WERI-Rb-1 (cell line): ENCODE measurements at places on chromosomes 3 and 15.

DNA sequence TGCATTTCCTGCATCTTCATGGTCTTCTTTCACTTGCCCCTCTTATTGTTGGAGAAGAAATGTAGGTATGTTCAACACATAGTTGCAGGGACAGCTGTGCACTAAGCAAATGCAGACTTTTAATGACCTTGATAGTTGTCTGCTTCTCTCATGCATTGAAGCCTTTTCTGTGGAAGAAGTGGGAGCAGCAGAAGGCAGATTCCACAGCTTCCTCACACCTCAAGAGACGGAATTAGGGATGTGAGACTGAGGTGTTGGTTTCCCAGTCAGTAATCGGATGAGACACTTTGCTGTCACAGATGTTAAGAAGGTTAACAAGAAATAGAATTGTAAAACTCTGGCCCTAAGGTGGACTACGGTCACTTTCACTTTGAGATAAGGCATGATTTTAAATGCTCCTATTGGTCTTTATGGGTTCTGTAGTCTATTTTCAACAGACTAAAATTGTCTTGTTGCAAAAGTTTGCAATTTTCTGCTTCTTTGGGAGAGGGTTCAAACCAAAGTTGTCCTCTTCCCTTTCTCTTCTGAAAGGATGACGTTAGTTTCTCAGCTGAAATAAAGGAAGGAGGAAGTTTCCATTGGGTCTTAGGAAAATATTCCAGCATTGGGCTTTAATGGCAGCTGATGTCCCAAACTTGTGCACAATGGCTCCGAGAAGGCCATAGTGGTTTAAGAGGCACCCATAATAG is 117.4 kb downstream of the LPP start:
- no peak for DNase-seq

GRCh38 chr3:126931806-126932187 is 51.1 kb upstream of the PLXNA1 start:
- DNase-seq = no peak

DNA sequence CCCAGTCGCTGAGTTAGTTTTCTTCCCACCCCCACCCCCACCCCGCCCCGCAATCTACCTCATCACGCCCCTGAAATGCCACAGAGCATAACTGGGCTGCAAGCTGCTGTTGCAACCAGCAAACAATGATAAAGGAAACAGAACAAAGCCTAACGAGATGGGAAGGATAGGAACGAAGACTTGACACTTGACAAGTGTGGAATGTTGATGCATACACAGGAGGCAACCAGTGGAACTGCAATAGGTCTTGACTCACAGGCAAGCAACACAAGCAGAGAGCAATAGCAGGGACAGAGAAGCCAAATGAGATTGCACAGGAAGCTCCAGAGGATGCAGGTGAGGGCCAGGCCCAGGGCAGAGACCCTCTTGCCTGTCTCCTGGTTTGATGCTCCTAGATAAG is 225.9 kb downstream of the IGSF11 start:
- DNase-seq = no peak

GRCh38 chr3:116947809-116948208 is 238.2 kb downstream of the TUSC7 start:
- DNase-seq = no peak

DNA sequence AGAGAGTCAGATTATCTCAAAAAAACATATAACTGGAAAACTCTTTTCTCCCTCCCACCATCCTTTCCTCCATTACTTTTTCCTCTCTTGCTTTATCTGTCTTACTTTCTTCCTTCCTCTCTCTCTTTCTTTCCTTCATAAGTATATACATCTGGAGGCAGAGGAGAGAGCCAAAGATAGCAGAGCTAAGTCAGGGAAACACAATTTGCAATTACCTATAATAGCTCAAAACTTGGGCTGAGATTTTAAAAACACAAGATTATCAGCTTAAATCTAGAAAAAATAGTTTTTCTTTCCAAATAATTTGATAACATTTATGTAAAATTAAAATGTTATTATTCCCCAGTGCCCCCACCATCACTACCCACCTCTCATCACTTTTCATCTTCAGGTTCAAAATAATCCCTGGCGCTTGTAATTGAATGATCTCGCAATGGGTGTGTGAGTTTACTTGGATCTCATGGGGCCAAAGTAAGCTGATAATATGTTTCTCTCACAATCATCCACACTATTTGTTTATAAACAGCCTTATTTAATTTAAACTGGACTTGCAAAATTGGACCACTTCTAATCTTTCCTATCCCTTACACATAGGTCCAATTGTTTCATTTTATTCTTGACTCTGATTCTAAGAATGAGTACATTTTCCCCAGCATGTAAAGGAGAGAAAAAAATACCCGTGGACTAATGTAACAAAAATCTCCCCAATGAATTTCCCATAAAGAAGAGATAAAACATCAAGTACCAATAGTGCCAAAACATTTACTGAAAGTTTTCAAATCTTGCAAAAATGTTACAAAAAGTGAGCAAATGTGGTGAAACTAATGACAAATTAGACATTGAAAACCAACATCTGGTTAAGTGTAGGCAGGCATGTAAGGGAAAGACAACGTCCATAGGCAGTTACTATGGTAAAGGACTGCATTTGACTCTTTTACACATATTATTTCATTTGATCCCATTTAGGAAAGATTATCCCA is 236.9 kb downstream of the DTWD1 start:
- DNase-seq = no peak

DNA sequence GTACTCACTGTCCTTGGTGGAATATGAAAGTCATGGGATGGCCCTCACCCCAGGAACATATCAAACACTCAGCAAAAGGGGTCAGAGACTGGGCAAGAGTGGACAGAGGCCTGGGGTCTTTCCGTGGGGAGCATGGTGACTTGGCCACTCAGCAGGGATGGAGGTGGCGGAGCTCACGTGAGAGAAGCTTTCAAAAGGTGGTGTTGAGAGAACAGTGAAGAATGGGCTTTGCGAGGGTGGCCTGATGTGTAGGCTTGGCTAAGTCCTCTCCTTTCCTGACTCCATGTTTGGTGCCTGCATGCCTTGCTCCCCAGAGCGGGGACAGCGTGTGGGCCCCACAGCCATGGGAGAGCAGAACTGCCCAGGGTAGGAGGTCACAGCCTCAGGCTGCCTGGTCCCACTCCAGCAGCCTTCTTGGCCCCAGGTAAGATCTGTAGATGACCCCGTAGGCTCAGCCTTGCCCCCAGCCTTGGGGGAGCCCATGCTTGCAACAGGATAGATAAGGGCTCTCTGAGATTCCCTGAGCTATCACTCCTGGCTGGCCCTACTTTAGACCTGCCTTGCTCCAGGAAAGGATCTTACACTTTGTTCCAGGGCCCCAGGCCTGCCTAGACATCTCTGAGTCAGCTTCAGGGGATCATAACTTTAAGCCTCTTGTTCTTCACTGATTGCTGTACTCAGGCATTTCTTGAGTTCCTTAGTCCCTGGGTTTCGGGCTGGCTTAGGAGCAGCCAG is 17.0 kb downstream of the RPLP1 start:
- no peak for DNase-seq

DNA sequence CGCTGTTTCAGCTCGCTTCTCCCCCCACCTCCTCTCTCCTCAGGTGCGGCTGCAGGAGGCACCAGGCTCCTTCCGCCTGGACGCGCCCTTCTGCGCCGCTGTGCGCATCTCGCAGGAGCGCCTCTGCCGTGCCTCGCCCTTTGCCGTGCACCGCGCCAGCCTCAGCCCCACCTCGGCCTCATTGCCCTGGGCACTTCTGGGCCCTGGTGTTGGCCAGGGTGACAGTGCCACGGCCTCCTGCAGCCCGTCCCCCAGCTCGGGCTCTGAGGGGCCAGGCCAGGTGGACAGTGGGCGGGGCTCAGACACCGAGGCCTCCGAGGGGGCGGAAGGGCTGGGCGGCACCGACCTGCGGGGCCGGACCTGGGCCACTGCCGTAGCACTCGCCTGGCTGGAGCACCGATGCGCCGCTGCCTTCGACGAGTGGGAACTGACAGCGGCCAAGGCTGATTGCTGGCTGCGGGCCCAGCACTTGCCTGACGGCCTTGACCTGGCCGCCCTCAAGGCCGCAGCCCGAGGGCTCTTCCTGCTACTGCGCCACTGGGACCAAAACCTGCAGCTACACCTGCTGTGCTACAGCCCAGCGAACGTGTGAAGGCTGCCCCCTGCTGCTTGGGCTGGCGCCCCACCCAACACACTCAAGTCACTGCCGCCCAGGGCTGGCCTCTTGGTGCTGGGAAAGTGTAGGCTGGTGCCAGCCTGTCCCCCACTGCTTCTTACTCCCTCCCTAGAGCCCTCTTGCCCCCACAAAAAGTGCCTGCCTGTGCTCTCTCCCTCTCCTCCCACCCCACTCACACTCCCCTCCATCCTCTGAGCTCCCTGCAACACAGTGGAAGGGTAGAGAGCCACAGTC is 7.1 kb downstream of the ALG3 start:
- peak; percentile 73 for DNase-seq

DNA sequence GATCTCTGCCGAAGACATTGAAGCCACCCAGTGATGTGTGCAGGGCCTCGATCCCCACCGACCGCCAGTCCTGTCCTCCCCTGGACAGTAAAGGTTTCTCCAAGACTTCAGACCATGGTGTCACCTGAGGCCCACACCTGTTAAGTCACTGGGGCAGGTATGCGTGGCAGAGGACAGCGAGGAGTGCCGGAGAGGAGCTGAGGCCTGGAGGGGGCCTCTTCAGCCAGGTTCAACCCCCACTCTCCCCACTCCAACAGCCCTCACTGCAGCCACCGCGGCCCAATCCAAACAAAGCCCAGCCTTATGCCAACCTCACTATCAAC is 2.4 kb downstream of the GOLGA8B start:
- no peak for DNase-seq

DNA sequence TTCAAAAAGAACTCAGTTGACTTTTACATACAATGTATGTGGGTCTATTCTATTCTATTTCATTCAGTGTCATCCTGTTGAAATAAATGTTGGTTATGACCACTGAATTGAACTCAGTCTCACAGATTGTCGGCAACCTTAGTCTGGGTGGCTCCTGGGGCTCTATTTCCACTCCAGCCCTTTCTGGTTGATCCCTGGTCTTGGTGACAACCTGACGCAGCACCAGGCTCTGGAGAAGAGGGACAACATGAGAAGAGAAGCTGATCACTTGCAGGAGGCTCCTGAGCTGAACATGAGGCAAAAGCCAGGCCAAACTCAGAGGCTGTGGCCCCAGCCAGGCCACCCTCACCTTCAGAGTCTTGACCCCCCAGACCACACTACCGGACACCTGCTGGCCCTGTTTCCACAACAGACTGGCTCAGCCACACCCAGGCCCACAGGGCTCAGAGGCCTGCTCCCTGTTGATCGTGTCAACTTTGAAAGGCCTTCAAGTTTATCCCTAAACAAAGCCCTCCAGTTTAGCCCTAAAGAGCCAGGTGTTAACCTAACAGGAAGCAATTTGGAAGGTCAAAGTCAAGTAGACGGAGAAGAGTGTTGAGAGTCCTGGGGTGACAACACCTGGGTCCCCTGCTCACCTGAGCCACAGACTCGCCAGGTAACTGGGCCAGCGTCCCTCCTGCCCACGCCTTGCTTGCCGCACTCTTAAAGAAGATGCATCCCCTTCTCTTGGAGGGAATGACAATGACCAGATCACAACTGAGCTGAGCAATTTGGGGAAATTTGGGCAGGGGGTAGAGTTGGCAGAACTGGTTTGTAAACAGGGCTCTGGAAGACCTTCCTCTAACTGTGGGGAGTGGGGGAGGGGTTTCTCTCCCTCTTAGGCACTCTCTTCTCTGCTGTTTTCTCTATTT is 15.4 kb upstream of the MUC20 start:
- DNase-seq = no peak

DNA sequence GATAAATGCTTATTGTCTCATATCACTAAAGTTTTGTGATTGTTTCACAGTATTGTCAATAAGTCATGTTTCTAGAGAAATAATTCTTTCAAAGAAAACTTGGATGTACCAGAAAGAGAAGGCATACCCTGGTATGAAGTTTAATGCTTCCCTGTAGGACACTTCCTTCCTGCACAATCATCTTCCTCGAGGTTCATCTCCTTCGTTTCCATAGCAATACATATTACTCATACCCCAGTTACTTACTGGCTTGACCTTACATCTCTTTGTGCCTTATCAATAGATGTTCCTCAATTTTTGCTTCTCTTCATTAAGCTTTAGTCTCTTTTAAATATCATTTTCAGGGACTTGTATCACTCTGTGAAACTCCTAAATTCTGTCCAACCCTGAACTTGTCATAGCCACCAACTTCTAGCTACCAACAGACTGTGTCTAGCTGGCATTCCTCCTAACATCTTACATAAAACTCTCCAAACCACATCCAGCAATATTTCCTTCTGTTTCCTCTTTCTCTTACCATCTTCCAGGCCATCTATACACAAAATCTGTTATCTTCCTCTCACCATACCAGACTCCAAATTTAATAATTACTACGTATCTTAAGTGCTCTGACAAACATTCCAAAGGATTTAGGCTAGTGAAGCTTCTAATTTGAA is 134.3 kb downstream of the GADL1 start:
- DNase-seq = no peak

- no peak for DNase-seq
These were observed 121.3 kb downstream of the RPLP1 start for GRCh38 chr15:69573815-69574475.
